ENCODE measurements at places on chromosomes 7 and 10.

GRCh38 chr10:131772441-131772840 is 128.4 kb upstream of the PPP2R2D start:
- no peak for DNase-seq

DNA sequence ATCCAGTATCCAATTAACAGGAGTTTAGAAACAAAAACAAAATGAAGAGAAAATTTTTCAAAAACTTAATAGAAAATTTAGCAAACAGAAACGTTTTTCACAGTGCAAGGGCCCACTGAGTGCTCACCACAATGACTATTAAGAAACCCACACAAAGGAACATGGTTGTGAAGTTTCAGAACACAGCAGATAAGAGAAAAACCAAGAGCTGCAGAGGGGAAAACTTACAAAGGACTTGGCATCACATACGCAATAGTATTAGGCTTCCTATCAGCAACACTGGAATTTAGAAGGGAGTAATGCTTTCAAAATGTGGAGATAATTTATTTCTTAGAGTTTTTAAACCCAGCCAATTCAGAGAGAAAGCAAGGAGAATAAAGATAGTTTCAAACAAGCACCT is 1.7 kb upstream of the C7orf25 start:
- no peak for DNase-seq

DNA sequence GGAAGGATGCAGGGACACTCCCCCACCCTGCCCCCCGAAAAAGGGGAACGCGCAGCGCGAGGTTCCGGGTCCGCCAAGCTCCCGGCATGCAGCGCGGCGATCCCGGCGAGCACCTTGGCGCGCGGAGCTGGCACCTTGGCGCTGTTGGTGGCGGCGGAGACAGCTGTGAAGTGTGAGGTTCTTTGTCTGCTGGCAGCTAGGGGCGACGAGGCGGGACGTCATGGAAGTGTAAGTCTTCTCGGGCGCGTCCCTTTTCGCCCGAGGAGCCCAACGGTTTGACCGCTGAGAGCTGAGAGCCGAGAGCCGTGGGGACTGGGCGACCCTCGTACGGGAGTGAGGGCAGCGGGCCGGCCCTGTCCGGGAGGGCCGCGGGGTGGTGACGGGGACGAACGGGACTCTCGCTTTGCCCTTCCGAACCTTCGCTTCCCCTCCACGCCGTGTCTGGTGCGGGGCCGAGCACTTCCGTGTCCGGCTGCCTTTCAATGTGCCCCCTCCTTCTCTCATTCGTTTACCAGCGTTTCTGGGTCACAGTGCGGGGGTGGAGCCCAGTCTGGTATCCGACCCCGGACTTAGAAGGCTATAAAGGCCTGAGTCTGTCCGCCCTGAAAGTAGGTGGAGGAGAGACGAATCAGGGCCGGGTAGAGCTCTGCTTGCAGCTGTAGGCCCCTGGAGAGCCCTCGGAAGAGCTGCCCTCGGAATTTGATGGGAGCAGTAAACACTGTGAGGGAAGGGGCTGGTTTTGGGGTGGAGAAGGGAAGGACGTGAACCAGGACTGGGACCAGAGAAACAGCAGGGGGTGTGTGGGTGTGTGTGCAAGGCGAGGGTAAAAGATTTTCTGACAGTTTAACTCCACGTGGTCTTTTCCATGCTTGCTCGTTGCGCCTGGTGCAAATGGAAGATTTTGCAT is at the start of gene CRCP:
TSS of gene CRCP (plus strand) at position 105 of the 907 bp plus-strand sequence. CDS start at position 221, 116 bp downstream.
- DNase-seq = peak; percentile 92

- no peak for DNase-seq
Measured at GRCh38 chr10:131211146-131211545, 100.4 kb downstream of the TCERG1L start.

DNA sequence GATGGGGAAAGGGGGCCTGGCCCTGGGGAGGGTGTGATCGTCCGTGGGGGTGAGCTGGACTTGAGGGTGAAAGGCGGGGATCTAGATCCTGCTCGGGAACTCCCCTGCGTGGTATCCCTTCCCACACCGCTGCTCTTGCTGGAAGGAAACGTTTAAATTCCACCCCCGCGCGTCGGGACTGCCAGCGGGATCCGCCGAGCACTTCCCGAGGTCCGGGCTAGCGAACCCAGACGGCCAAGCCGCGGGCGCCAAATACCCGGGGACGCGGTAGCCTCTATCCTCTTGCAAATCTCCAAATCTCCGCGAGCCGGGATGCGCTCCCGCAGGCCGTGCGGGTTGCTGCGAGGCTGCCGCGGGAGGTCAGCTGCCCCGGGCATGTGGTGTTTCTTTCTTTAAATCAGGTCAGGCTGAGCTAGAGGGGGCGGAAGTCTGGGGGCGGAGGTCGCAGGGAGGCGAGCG is 904 bp downstream of the NPTX2 start:
- DNase-seq = no peak

DNA sequence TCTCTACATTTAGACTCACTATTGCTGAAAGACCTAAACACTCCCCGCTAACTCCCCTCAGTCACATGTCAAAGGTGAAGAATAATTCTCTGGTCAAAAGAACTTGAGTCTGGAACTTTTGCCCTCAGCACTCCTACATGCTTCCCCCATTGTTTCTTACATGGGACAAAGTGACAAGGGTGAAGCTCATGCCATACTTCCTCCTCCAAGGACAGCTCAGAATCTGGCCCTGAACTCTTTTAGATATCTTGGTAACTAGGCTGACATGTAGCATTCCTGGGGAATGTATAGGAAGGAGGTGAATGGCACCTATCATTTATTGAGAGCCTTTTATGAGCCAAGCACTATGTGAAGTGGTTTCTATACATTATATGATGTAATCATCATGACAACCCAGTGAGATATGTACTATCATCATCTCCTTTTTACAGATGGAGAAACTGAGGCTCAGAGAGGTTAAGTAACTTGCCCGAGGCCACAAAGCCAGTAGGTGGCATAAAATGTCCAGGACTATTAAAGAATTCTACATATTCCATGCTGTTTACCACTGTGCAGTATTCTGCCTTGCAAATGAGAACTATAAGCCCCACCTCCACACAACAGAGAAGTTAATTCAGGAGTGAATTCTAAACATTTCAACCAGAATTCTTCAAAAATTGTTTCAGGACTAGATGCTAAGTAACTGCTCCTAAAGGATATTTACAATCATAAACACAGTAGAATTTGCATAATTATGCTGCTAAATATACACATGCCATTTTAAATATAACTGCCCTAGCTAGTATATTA is 246.6 kb downstream of the ARHGAP21 start:
- DNase-seq = no peak

- no peak for DNase-seq
Measured at GRCh38 chr10:110211465-110211843, 4.0 kb downstream of the MXI1 start.

- DNase-seq = no peak
Measured at GRCh38 chr7:148849393-148850098, 34.5 kb downstream of the EZH2 start.

DNA sequence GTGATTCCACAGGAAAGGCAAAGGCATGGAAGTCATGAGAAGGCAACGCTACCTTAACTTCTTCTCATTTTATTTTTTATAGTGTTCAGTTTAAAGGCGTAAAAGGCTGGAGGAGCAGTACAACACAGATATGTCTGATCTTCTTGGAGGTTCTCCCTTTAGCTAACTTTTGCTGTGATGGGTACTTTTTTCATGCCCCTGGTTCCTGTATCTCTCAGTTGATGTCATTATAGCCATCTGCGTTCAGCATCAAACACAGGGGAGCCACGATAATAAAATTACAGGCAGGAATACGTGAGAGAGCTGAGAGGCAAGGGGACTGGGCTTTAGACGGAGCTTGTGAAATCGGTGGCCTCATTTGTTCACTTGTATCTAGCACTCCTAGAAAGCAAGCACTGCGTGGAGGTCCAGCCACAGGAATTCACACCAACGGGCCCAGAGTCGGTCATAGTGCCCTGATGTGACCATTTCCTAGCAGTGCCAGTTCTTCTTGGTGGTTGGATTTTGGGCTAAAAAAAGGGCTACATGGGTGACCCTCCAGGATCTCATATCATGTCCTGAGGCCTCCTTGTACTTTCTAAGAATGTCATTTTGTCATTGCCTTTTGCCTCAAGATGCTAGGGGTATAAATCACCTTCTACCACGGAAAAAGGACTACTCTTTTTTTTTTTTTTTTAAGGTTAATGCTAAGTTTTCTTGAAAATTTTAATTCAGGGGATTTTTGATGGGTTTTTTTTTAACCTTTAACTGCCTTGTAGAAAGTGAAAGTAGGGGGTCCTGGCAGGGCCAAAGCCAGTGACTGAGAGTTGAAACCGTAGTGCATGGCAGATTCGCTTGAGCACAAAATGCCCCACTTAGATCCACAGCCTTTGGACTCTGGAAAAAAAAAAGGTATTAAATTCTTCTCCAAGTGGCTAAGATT is 191.5 kb downstream of the CELF2 start:
- DNase-seq = no peak

- DNase-seq = no peak
Measured at GRCh38 chr7:114916261-114916892, 5.5 kb upstream of the MDFIC start.

DNA sequence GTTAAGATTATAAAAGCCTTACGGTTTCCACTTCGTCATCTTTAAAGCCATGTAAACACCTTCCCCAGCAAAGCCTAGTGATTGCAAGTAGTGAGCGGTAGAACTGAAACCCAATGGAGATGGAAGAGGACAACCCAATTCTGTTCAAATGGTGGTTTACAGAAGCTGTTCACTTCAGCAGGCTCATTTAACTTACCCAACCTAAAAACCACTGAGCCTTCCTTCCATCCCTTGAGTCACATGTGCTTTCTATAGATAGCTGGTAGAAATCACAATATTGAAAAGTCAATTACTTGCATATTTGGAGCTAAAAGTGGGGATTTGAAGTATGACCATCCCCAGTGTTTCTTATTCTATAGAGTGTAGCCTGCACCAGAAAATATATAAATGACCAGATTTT is 667.7 kb downstream of the SUGCT start:
- no peak for DNase-seq

- DNase-seq = no peak
Measured at GRCh38 chr10:15387021-15387420, 15.9 kb upstream of the FAM171A1 start.

GRCh38 chr7:156898938-156899337 is 6.0 kb upstream of the LMBR1 start:
- peak; percentile 26 for DNase-seq

DNA sequence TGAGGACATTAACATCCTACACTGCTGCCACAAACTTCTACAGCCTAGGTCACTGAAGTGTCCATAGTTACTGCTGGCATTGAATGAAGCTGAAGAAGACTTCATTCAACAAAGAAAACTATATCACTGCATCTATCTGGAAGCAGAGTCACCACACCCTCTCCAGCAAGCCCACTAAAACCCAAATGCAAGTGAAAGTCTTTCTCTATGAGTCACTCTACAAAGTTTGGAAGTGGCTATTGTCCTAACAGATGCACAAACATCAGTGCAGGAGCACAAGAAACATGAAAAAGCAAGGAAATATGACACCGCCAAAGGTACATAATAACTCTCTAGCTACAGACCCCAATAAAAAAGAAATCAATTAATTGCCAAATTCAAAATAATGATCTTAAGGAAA is 43.5 kb upstream of the CAMK2B start:
- peak; percentile 50 for DNase-seq

- peak; percentile 46 for DNase-seq
Measured at GRCh38 chr7:122896509-122896908, 10.2 kb upstream of the CADPS2 start.

- peak; percentile 36 for DNase-seq
Measured at GRCh38 chr10:48199580-48200377, 74.7 kb downstream of the FRMPD2 start.

DNA sequence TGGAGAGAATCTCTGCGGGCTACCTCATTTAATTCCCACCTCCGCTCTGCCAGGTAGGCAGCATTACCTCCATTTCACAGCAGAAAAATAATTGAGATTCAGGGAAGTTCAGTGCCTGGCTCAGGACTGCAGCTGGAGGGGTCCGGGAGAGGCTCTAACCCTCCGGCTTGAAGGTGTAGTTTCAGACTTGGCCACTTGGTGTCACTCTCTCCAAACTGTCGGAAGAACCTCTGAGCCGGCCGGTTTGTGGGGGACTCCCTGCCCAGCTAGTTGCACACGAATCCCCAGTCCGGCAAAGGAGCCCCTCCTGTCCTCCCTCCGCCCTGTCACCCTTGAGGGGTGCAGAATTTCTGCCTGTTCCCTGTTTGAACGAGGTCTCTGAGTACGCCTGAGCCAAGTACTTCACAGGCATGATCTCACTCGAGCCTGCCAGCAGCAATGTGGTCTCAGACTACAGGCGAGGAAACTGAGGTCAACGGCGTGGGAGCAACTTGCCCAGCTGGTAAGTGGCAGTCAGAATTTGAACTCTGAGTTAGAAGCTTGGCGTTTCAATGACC is 144.7 kb upstream of the ZNF716 start:
- peak; percentile 9 for DNase-seq

DNA sequence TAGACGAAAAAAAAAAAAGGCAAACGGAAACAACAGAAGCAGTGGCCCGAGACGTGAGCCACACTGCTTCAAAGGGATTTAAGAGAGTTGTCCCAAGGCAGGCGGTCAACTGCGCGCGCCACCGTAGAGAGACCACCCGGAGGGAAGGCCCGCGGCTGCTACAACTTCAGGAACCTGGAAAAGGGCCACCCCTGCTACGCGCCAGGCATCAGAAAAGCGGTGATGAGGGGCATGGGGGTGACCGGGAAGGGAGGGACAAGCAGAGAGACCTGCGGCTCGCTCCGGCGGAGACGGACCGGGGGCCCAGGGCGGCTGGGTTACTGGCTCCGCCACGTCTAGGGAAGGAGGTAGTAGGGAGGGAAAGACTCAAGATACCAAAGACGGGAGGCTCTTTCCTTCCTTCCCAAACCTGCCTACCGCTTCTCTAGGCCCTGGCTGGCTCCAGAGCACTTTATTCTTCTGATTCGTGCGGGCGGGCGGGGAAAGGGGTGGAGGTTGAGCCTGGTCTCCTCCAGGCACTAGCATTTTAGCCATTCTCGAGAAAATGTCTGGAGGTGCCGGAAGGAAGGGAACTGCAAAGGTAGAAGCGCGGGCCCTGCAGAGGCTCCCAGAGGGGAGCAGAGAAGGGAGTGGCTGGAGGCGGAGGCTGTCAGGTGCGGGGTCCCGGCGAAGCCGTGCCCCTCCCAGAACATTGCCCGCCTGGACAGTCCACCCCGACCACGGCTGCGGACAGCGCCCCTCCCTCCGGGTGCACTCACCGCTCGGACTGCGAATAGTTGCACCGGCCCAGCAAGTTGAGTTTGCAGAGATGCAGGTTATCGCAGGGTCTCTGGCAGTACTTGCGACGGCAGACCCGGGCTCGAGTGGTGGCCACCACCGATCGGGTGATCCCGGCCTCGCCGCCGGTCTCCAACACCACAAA is 993 bp downstream of the ZC3HAV1 start:
- peak; percentile 76 for DNase-seq

DNA sequence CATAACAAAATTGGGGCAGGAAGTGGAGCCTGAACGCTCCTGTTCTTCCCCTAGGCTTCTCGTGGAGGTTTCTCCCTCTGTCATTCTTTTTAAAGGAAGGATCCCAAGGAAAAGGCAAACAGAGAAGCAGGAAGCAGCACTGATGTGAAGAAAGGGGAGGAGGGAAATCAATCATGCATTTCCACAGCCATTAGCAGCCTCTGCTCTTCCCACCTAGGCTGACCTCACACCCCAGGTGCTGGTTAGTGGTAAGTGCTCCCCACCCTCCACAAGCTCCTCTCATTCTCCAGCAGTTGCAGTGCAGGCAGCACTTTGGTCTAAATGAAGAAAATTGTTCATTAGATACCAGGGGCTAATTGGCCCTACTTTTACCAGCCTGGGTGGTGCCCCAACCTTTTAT is 2.6 kb downstream of the CRHR2 start:
- peak; percentile 82 for DNase-seq
